Activated T-cell treated with anti-CD3 and anti-CD28 coated beads for 48 hours (primary cell): ENCODE measurements at places on chromosomes 3 and 15.

DNA sequence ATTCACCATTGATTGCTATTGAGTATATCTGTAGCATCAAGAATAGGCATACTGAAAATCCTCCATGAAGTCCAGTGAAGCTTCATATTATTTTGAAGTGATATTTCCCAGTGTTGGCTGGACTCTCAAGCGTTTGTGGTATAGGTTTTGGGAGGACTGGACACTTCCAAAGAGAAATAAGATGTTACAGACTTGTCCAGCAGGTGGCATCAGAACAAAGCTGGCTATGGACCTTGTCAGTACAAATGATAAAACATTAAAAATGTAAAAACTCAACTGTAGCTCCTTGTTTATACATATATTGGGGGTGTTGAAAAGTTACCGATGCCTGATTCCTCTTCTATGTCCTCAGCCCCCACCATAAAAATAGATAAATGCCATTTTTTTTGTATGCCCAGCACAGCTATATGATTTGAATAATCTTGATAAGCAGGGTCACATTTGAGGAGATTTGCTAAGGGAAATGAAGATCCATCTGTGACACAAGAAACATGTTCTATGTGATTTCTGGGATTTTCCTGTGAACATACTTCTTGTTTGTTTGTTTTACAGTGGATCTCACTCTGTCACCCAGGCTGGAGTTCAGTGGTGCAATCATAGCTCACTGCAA lies 54.5 kb upstream of the GOLGA6B start:
- DNase-seq = no peak

DNA sequence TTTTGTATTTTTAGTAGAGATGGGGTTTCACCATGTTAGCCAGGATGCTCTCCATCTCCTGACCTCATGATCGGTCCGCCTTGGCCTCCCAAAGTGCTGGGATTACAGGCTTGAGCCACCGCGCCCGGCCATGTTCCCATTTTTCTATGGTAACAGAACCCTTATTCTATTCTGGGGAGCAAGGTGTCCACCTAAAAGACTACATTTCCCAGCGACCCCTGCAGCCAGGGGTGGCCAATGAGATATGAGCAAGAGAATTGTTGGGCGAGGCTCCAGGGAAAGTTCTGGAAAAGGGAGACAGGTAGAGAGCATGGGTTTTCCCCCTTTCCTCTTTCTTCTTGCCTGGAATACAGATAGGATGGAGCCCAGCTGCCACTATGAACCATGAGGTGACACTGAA lies 96.9 kb downstream of the LINGO1 start:
- no peak for DNase-seq

DNA sequence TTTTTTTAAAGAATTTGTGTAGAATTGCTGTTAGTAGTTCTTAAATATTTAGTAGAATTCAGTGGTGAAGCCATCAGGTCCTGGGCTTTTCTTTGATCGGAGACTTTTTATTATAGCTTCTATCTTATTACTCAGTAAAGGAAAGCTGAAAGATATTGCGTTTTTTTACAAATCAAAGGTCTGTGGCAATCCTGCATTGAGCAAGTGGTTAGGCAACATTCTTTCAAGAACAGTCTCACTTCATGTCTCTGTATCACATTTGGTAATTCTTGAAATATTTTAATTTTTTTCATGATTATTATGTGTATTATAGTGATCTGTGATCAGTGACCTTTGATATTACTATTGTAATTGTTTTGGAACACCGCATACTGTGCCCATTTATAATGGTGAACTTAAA lies 140.8 kb downstream of the UNC13C start:
- no peak for DNase-seq

GRCh38 chr15:100988857-100989256 lies 69.7 kb downstream of the LRRK1 start:
- DNase-seq = no peak

- no peak for DNase-seq
Measured at GRCh38 chr3:50604628-50605588, 6.7 kb downstream of the CISH start.

DNA sequence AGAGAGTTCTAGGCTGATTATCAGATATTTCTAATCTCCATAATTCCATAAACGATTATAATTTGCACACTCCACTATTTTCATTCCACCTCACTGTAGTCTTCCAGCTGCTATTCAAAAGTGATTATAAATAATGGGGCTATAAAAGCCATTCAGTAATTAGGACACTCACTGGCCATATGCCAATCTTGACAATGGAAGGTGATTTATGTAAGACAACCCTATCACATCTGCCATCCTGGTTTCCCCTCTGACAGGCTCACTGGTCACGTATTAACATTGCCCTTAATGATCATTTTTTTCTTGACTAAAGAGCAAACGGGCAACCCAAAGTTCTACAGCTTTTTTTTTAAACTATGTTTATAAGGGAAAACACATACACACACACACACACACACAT lies 402.4 kb downstream of the MAGI1 start:
- DNase-seq = no peak

DNA sequence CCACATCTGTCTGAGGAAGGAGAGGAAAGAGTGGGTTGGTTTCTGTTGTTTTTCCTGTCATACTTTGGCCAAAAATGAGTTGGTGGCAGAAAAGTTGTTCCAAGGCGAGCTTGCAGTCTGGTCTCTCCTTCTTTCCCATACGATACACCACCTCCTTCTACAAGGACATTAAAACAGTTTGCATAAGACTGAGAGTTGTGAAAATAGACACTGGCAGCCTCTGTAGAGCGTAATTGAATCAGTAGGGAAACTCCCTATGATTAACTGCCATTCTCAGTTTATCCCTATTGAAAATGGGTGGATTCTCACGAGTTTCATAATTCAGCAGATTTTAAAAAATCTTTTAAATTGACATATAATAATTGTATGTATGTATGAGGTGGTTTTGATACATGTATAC lies 3.7 kb upstream of the LSG1 start:
- DNase-seq = no peak

DNA sequence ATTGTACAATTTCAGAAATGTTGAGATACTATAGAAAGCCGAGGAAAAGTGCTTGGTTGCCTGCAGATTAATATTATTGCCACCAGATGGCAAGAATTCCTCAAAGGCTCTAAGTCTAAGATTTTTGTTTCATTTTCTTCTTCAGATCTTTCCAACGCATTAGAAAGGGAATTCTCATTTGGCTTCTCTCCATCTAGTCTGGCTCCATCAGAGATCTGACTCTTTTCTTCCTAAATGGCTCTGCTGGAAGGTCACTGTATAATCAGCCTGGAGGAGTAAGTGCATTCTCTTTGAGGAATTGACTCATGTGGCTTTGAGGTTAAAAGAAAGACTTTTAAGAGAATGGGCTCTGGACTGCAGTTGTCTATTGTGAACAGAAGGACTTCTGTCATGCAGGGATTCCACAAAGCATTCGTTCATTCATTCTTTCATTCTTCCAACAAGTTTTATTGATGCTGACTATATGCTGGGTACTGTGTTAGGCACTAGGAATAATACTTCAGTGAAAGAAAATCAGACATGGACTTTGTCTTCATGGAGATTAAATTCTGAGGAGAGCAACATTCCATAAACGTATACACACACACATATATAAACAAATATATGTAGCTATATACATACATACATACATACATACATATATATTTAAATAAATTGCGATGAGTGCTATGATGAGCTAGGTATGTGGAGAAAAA lies 55.3 kb downstream of the SLC28A2 start:
- DNase-seq = no peak
